ENCODE measurements at places on chromosomes 5 and 9.

DNA sequence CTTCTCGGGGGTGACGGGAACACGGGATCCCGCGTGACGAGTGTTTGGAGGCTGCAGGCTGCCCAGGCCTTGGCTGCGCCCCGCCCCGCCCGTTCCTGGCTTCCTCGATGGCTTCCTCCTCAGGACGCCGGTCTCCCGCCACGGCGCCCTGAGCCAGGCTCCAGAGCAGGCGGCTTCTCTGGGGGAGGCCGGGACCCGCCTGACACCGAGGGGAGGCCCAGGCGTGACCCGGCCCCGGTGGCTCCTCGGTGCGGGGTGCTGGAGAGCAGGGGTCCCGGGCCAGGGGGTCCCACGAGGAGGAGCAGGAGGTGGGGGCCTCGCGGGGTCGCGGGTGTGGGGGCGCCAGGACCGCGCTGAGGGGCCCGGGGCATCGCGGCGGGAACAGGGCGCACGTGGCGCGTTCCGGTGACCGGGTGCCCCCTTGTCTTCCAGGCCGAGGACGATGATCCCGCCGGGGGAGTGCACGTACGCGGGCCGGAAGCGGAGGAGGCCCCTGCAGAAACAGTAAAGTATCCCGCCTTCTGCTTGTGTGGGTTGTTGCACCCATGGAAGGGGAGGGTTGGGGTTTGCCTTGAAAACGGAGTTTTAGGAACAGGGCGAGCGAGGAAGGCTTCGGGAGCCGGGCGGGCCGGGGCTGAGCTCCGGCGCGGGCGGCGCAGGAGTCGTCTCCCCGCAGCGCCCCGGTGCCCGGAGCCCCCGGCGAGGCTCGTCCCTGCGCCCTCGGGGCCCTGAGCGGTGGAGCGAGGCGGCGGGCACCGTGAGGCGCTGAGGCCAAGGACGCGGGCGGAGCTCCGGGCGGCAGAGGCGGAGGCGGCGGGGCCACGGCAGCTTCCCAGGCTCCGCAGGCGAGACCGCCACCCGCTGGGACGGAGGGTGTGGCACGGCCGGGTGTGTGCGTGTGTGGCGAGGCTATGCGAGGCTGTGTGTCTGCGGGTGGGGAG lies 22.2 kb downstream of the AHRR start:
- DNase-seq, result no peak

DNA sequence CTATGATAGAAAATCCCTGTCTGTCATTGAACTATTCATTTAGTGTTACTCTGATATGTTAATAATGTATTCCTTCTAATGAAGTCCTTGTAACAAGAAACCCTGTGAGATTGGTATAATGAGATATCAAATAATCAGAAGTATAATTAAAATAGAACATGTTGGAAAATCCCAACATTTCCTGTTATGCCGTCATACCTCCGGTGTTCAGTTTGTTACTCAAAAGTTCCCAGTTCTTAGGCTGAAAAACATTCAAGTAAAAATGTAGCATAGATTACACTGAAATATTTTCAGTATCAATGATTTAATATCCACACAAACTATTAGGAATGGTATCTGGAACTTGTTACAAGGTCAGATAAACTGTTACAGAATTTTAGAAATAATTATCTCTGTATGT lies 227.5 kb downstream of the GNA14 start:
- DNase-seq, result no peak

DNA sequence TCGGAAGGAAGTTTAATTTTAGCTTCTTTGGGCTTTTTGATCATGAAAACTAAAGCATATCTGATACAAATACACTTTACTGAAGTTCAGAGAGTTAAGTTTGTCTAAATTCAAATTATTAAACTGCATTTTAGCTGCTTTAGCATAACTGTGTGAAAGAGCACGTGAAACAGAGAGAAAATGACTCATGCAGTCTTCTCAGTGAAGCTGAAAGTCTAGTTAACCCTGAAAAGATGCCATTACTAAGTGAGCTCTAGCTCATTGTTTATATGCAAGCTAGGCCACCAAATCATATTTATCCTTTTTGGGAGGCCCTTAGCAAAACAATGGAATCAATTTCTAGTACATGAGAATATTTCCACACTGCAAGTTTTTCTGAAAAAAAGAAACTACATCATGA lies 27.6 kb downstream of the TPD52L3 start:
- no peak for DNase-seq

GRCh38 chr9:134591573-134591981 lies 50.0 kb upstream of the COL5A1 start:
- DNase-seq, result no peak
